Anterior cingulate cortex (tissue), 58 donors: ENCODE measurements at places on chromosomes 5 and 9.

GRCh38 chr5:147454996-147455677 is 54.7 kb downstream of the DPYSL3 start:
- DNase-seq: no peak

DNA sequence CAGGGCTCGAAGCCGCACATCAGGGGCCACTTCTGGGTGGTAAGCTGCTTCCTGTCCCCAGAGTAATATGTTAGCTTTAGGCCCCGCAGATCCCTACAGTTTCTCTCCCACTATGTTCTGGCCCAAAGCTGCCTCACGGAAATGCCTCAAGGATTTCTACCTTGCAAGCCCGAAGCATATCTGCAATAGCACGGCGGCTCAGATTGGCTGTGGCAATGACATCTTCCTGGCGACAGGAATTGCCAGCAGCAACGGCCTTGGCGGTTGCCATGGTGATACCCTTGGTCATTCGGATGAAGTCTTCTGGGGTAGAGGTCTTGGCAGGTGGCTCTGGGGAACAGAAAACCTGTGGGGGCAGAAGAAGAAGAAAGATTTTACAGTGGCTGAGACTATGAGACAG is 10.3 kb upstream of the TPM2 start:
- DNase-seq: no peak

DNA sequence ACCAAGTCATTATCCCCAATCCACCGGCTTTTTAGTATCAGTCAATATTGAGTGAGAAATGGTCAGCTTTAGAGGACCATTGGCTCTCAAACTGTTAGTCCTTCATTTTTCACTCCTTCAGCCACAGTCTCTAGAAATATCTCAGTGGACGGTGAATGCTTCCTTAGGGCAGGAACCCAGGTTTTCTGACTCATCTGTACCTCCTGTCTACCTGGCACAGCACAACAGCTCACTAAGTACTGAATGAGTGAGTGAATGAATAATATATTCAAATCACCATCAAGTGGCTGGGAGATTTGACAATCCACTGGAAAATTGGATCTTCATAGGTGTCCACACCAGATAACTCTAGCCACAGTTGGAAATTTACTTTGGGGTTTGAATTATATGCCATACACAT is 609.5 kb upstream of the CLINT1 start:
- DNase-seq: no peak

DNA sequence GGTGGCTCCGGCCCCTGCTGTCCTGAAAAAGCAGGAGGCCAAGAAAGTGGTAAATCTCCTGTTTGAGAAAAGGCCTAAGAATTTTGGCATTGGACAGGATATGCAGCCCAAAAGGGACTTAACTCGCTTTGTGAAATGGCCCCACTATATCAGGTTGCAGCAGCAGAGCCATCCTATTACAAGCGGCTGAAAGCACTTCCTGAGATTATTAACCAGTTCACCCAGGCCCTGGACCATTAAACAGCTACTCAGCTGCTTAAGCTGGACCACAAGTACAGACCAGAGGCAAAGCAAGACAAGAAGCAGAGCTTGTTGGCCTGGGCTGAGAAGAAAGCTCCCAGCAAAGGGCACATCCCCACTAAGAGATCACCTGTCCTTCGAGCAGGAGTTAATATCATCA is 89.7 kb downstream of the MLLT3 start:
- no peak for DNase-seq

DNA sequence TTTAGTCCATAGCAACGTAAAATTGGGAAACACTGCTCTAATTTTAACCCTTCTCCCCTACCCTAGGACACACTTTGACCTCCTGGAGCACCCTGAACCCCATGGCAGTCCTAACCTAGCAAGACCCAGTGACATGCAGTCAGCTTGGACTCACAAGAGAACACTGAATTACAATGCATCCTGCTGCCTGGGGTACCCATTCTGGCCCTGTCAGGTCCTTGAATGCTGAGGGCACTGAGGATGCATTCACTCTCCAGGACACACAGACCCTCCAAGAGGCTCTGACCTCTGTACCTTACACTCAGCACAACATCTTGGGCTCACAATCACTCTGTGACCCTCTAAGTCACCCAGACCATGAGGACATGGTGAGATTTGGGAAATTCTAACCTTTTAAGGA is 1.8 kb upstream of the PROP1 start:
- no peak for DNase-seq

DNA sequence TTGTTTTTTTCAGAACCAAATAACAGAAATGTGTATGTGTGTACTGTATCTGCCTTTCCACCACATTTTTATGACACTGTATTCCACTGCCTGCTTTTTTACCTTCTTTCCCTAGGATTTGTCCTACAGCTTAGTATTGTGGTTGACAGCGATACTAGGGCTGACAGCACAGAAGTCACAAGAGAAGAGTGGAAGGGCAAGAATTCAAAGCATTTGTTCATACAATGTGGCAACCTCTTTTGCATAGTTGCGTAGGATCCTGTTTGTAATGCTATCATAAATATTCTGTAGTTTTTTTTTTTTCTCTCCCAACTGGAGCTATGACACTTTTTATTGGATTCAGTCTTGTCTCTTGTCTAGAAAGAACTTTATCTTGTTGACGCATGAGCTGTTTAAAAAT is 5.6 kb upstream of the BNIP1 start:
- no peak for DNase-seq

- no peak for DNase-seq
Measured at GRCh38 chr5:173487300-173487699, 129.2 kb downstream of the BOD1 start.

DNA sequence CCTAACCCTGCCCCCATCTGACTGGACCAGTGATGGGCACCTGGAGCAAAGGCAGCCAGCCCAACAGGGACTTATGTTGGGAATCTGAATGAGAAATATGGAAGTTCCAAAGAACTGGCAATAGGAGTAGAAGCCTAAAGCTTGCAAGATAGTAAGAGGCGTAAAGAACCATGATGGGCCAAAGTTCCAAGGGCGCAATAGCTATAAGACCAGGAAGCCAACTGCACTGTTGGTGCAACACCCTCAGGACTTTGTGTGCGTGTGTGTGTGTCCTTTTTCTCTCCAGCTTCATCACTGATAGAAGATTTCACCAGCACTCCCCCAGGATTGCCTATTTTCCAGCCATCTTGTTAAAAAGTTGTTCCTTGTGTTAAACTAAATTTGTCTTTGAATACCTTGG is 92.8 kb downstream of the ZNF608 start:
- DNase-seq: no peak

- no peak for DNase-seq
Measured at GRCh38 chr5:95923918-95924544, 37.6 kb downstream of the ELL2 start.

- DNase-seq: no peak
Measured at GRCh38 chr5:76556511-76557221, 66.5 kb downstream of the F2RL2 start.

DNA sequence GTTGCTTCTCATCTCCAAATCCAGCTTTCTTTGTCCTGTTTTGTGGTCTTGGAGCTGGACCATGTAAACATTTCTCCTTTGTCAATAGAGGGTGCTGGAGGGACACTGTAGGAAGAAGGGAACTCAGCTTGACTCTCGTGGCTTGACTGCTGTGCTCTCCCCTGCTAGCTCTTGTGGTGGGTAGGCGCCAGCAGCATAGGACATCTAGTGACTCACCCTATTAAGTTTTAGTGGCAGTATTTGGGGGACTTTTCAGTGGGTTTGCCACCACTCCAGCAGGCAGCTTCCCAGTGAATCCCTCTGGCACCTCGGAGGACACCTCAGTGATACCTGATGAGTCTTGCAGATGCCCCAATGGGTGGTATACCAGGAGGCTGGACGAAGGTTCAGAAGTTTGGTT is 97.8 kb downstream of the TSSK1B start:
- no peak for DNase-seq

DNA sequence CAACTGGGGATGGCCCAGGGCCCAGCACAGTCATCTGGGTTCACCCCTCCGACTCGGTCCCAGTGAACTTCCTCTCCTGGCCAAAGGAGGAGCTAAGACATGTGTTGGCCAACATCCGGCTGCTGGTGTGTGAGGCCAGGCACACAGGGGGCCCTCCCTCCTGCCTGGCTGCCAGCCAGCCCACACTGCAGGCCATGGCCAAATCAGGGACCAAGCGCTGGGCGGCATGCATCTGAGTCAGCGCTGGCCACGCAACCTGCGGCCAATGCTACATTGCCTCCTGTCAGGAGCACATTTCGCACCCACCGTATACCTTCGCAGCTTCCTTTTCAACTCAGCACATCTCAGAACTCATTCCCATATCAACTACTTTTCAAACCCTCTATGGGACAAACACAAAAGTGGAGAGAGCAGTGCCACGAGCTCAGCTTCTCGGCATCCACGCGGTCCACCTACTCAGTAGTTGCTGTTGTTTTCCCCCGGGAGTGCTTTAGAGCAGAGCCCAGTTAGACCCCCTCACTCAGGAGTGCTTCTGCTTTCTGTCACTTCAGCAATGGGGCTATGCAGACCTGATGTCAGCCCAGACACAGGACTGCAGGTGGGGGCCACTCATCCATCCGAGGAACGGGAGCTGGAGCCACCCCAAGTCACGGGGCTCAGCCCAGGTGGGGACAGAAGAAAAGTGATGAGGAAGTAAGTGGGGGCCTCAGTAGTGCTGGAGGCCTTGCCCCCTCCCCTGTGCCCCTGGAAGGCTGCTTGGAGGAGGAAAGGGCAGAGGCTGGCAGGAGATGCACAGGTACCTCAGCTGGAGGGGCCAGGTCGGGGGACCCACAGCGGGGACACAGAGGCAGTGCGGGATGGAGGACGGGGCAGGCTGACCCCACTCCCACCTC is 13.9 kb downstream of the NINJ1 start:
- peak; percentile 31 for DNase-seq

DNA sequence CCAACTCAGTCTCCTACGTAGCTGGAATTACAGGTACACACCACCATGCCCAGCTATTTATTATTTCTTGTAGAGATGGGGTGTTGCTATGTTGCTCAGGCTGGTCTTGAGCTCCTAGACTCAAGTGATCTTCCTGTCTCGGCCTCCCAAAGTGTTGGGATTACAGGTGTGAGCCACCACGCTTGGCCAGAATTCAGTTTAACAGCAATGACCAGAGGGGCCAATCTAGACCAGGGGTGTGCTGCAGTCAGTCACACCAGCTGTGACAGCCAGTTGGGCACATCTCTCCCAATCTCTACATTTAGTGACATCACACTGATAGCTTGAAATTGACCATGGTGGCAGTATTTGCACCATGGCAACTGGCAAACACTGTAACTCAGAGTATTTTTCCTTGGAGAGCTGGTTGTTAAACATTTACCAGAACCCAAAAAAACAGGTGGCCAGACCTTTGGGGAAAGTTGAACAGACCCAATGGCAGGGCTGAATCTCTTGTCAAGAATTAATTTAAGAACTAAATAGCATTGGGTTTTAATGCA is 67.7 kb upstream of the UBTD2 start:
- DNase-seq: no peak

DNA sequence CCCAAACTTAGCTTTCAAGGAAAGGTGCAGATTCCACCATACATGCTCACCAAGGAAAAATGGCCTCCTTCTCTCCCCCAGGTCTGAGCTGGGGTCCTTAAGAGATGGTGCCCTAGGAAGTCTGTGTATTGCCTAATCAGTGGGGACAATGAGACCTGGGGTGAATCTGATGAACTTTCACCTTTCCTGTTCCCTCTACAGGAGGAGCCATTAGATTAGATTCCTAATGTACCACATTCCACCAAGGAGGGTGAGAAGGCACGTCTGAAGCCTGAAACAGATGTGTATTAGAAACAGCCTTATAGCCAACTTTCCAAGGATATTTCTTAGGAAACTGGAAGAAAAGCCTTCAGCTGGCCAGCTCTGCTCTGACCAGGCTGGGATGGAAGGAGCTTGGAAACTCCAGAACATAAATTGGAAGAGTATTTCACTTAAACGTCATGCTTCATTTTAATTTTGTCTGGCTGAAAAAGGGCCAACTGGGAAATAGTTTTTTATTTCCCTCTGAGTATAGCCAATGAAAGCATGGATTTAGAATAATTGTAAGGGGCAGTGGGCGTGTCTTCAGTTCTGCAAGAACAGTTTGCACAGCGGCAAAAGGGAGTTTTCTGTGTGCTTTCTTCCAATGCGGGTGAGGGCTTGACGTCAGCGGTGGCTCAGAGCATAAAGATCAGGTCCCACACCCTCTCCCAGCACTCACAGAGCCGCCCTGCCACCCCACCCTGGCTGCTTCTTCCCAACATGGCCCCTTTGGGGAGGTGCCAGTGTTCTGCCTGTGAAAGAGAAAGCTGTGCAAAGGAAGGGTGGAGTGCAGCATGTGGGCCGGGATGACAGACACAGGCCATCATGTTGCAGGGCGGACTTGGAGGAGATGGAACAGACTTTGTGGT is 210.9 kb downstream of the ESM1 start:
- no peak for DNase-seq

DNA sequence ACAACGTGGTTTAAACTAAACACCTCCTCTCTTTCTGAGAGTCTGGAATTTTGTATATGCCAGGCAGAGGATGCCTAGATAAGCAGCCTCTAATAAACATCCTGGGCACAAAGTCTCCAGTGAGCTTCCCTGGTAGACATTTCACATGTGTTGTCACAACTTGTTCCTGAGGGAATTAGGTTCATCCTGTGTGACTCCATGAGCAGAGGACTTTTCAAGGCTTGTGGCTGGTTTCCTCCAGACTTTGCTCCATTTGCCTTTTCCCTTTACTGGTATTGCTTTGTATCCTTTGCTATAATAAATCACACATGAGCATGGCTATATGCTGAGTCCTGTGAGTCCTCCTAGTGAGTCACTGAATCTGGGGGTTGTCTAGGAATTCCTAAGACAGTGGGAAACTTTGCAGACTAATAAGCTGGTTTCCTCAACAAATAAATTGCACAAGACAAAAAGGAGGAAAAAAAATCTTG is 77.4 kb downstream of the NR2F1-AS1 start:
- DNase-seq: no peak

DNA sequence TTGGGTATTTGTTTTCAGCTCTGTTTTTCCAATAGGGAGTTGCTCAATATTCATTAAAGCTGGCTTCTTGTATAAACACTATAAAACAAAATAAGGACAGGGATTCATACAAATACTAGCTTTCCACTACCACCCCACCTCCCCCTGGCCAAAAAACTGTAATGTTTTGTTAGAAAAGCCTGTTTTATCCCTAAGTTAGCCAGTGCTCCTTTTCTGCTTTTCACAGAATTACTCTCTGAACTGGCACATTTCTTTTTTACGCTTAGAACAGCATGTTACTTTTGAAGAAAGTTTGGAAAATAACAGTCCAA is 147.4 kb upstream of the DMRT1 start:
- DNase-seq: no peak

DNA sequence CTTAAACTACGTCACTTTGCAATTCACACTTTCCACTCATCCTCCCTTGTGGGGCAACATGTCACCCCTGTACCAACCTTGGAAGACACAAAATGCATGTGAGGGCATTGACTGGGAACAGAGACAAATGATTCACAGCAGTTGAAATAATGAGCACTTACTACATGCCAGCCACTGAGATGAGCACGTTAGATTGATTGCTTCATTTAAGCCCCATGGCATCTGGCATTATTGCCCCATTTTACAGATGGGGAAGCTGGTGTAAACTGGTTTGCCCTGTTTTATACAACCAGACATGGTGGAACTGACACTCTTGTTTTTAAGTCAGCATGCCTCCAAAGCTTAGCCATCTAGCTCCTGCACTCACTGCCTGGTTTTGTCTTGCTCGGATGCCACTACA is 204.7 kb downstream of the PAPPA start:
- DNase-seq: no peak
